ENCODE measurements at places on chromosomes 4 and X. TPM values are rescaled to one million over a fixed set of nuclear protein-coding genes. Genes with fewer than 3 reads are reported as not detected.

DNA sequence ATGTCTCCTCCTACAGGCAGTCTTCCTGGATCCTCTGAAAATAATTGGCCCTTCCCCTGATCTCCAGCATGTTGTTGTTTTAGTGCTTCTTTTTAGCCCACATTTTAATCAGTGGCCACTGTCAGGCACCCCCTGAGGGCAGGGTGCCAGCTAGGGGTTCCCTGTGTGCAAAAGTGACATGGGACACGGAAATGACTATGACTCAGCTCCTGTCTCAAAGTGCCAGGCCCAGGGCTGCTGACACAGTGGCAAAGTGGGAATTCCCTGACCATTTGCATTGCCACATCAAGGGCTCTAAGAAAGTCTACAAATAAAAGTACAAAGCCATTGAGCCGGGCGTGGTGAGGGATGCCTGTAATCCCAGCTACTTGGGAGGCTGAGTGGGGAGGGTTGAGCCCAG lies 24.8 kb downstream of the HMX1 start:
- DNase-seq: no peak

DNA sequence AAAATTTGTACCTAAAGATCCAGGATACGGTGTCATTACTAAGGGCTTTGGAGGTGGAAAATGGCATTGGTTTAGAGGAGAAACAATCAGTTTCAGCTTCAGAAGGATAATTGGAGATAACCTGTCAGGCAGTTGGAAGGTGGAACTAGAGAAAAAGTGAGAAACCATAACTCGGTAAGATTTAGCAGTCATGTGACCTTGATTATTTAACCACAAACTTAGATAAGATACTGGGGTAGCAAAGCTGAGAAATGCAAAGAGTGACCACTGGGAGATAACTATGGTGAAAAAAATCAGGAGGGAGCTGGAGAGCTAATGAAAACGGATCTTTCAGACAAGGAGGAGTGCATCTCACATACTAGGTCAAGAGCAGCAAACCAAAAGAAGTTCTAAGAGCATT lies 58.3 kb upstream of the SMARCA5 start:
- DNase-seq: no peak

- DNase-seq: no peak
These were observed 158.0 kb downstream of the REPS2 start for GRCh38 chrX:17104433-17104832.

DNA sequence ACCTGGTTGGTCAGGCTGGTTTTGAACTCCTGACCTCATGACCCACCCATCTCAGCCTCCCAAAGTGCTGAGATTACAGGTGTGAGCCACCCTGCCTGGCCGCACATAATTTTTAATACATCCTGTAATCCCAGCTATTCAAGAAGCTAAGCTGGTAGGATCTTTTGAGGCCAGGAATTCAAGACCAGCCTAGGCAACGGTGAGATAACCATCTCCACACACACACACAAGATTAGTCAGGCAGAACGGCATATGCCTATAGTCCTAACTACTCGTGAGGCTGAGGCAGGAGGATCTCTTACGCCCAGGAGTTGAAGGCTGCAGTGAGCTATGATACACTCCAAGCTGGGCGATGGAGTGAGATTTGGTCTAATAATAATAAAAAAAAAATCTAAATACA lies 212.4 kb upstream of the NEIL3 start:
- no peak for DNase-seq

DNA sequence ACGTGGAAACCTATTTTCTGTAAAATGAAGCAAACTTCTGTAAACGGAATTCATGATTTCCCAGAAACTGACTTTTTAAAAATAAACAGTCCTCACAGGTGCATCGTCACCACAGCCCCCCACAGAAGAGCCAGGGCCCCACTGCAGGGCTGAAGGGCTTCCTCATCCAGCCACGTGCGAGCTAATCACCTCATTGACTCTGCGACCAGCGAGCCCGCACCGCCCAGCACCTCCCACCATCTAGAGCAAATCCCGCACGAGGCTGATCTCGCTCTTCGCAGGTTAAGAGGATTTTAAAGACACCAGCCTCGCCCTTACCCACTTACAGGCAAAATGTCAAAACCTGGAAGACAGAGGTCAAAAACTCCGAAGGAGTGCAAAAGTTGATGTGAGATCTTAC lies 14.8 kb downstream of the PPP2R3B start:
- no peak for DNase-seq

- peak; percentile 39 for DNase-seq
These were observed 21.8 kb upstream of the BBS12 start for GRCh38 chr4:122710434-122711308.

DNA sequence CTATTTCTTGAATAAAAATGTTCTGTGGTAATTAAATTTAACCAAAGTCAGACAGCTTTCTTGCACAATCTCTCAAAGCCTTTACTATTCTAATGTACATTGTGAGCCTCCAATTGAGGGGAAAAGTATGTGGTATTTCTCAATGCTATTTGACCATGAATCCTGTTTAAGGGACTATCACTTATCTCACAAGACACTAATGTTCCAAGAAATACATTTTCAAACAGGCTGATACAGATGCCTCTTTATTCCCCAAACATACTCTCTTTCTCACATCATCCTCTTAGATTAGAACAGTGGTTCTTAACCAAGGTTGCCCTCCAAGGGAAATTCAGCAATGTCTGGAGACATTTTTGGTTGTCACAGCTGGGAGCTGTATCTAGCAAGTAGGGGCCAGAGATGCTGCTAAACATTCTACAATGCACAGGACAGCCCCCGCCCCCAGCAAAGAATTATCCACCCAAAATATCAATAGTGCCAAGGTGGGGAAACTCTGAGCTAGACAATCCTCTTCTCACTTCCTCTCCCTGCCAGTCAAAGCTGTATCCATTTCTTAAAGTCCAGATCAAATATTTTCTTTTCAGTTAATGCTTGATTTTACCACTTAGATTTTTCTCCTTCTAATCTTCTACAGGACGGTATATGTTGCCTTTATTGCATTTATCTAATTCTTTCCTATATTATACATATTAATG lies 129.2 kb upstream of the TRIM2 start:
- no peak for DNase-seq

DNA sequence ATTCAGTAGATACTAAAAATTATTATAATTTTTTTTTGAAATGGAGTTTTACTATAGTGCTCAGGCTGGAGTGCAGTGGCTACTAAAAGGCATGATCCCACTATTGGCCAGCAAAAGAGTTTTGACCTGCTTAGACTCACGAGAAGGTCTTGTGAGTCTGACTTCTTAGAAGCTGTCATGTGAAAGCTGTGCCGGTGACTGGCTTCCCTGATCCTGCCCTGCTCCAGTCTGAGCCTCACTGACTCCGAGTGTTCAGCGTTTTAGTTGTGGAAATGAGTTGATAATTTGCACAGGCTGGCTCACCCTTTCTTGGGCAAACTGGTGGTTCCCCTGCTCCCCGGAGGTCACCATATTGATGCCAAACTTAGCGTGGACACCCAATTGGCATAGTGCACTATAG lies 16.4 kb upstream of the CXCL8 start:
- no peak for DNase-seq

DNA sequence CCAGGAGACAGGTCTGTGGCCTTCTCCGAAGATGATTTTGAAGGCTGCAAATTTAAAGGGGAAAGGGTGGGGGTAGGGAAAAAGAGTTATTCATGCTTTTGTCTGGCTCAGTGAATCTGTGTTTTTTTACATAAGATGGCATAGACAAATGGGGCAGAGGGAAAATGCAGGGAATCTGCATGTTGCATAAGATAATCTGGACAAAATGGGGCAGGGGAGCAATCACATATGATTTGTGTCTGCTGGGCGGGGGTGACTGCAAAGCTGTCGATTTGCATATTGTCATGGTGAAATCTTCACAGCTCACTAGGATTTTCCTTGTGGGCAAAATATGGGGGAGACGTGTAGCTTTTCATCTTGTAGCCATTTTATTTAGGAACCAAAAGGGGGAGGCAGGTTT lies 29.4 kb upstream of the GYG2 start:
- DNase-seq: no peak

- DNase-seq: peak; percentile 77
These were observed at the start of gene GRPR for GRCh38 chrX:16123222-16123786. TSS of gene GRPR (plus strand) at chrX:16123565. CDS start at chrX:16123954, 389 bp downstream.

DNA sequence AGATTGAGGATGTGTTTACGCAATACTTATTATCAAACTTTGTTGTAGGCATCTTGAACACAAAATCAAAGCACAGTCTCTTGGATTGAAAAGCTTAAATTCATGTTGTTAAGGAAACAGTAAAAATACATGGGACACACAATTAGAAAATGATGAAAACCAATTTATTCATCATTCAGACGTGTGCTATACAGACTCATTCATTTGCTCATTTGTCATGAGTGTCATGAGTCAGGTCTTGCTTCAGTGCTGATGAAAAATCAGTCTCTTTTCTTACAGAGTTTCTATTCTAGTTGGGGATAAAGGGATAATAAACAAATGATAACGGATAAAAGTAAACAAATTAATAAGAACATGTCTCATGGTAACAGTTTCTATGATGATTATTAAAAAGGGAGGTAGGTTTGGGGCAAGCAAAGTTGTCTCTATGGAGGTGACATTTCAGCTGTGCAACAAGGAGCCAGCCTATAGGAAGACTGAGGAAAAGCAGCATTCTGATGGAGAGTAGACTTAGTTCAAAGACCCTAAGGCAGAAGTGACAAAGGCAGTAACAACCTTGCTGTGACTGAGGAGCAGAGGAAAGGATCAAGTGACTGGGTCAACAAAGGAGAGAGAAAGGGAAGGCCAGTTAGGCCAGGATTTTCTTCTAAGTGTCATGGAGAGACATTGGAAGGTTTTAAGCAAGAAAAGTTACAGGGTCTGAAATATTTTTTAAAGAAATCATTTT lies 224.0 kb upstream of the HHIP start:
- DNase-seq: no peak

GRCh38 chr4:8742546-8742945 lies 129.1 kb downstream of the HMX1 start:
- DNase-seq: no peak

DNA sequence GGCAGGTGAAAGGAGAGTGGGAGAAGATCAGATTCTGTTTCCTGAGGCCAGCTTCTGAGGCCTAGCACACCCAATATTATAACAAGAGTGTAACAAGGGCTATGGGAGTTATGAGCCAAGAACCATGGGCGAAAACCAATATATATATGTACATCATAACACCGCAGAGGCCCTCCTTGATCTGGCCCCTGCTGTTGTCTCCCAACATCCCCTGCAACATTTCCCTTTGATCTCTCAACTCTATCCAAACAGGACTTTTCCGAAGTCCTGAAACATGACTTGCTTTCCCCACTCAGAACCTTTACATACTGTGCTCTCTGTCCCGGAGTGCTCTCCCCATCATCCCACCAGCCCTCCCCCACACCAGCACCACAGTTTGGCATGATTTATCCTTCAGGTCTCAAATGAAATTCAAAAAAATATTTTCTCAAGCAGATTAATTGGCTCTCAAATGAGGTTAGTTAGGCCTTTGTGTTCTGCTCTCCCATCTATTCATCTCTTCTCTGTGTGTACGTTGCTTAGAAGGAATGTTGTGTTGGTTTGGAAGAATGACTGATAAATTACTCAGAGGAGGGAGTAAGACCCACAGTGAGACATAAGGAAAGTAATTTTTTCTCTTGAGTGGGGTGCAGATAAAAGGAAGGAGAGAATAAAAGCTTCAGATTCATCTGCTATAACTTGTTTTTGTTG lies 58.1 kb upstream of the SMIM10 start:
- peak; percentile 77 for DNase-seq

- DNase-seq: no peak
These were observed 216.9 kb upstream of the TACR3 start for GRCh38 chr4:103936653-103937145.

GRCh38 chrX:9149501-9150245 lies 115.7 kb upstream of the FAM9B start:
- DNase-seq: no peak

DNA sequence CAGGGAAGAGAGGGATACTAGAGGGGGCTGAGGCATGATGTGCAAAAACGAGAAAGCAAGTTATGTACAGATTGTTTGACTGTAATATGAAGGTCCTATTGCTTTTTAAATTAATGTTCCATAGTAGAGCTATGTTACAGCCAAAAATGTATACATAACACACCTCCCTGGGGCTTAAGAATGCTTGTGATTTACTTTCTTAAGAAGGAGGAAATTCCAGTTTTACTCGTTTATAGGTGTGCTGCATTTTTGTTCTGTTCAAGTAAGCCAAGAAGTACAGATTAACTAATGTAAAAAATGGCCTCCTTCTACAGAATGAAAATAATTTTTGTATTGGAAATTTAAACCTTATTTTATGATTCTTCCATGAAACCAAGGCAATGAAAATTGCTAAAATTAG lies 614.4 kb upstream of the NR3C2 start:
- DNase-seq: no peak

GRCh38 chrX:1502241-1502640 lies 34.7 kb downstream of the P2RY8 start:
- no peak for DNase-seq

- peak; percentile 26 for DNase-seq
These were observed 27.4 kb downstream of the HMGN5 start for GRCh38 chrX:81174286-81174685.

DNA sequence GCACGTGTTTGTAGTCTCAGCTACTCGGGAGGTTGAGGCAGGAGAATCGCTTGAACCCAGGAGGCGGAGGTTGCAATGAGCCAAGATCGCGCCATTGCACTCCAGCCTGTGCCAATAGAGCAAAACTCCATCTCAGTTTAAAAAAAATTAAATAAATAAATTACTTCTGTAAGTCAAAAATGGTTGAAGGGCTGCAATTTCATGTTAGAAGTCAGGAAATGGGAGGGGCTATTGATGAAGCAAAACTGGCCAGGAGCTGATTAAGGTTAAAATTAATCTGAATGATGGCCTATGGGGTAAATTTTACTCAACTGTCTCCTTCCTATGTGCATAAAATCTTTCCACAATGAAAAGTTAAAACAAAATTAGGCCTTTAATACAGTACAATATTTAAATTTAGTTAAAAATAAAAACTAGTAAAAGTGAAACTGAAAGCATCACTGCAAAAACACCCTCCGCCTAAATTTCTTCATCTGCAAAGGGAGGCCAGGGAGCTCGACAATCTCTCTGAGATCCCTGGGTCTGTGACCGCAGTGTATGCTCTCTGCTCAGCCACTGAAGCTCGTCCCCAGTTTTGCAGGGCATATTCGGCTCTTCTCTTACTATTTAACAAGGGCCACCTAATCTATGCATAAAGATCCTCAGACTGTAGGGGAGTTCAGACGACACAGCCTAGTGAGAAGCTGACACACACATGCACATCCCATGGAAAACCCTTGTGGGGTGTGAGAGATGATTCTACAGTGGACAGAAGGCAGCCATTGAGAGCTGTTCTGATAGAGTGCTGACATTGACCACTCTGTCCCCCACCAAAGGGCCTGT lies 57.2 kb downstream of the IRF2 start:
- peak; percentile 11 for DNase-seq

GRCh38 chr4:125522588-125522987 lies 207.8 kb downstream of the FAT4 start:
- no peak for DNase-seq

NKX1-1 gene
- total RNA-seq: not detected

RNF128 gene
- 0.26 TPM for total RNA-seq

TMEM271 gene
- not detected for total RNA-seq

HTN3 gene
- total RNA-seq: not detected

RTL9 gene
- total RNA-seq: 0.11 TPM

ZCCHC12 gene
- 0.19 TPM for total RNA-seq

CFI gene
- 0.83 TPM for total RNA-seq

ADH4 gene
- not detected for total RNA-seq

TEX11 gene
- total RNA-seq: not detected
